AG04449 (cell line): ENCODE measurements at places on chromosomes 5 and 9.
A peak's percentile ranks its signal among the peaks of the same experiment; 100 is the strongest.

DNA sequence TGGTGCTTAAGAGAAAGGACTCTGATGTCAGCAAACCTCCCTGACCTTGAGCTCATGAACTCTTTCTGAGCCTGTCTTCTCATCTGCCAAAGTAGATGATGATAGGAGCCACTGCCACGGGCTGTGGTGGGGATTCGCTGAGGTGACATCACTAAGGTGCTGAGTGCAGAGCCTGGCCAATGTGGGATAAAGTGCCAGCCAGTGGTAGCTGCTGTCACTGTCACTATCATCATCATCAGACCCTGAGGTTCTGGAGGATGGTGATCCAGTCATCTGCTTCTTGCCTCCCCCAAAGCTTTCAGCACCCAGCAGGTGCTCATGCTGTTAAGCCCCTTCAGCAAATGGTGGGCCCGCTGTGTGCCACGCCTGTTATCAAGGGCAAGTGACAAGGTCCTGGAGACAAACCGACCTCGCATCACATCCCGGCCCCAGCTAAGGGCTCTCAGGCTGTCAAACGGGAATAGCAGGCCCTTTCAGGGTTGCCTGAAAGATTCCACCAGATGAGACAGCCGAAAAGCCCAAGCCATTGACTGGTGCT, 6.4 kb downstream of the FPGS start:
- DNase-seq = no peak

DNA sequence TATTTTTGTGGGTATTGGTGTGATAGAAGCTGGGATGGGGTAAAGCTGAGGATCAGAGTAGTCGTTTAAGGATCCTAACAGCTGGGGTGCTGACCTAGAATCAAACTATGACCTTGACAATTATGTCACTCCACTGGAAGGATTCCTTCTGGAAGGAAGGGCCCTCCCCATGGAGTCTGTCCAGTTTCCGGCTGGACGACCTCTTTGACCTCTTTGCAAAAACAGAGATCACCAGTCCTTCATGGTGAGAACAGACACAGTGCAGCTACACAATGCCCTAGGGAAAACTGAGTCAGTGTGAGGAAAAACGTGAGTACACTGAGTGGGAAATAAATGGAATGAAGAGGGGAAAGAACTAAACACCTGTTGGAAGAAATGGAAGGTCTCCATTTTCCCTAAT, 445.6 kb downstream of the MAT2B start:
- DNase-seq = no peak

DNA sequence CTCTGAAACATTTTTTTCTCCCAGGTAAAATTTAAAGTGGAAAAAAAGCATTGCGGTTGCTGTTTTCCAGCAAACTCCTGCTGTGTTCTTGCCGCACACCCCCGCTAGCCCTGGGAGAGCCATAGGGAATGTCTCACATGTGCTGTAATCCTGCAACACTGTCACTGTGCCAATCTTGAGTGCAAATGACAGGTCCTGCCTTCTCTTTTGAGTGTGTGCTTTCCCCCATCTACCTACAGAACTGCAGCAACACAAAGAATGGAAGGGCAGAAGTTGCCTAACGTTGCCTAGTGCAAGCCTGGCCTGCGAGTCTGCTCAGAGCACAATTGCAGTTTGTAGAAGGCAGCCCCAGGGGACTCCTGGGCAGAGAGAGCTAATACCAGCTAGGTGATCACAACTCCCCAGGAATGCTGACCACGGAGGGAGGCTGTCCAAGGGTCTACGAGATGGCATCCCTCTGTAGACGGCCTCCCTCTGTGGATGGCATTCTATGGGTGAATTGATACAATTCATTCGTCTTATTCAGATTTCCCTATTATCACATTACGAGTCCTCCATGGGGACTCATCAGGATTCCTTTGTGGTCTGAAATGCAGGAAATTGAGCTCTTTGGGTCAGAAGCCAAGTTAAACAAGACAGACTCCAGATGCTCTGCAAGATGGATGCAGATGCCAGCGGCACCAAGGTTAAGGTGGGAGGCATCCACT, 172.6 kb upstream of the S1PR3 start:
- no peak for DNase-seq

DNA sequence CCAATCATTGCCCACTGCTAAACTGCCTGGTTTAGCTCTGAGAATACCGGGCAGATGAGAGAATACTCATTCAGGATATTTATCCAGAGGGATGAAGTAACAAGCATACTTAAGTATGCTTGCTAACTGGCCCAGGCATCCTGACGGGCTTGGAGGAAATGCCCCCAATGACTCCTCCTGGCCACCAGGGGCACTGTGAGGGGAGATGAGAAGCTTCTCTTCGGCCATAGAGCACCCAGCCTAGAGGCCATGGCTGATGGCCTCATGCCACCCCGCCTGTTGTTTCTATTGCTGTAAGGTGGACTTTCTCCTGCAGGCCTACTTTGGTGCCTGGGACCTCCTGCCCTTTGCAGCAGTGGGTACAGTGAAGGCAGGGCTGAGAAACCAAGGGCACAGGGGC, 134.5 kb upstream of the FSTL4 start:
- no peak for DNase-seq

- DNase-seq = no peak
Measured at GRCh38 chr5:15585128-15585527, 85.1 kb downstream of the FBXL7 start.

GRCh38 chr9:133060417-133060841, 1.4 kb upstream of the CEL start:
- DNase-seq = no peak

GRCh38 chr5:1011741-1012312, 3.2 kb downstream of the NKD2 start:
- no peak for DNase-seq

- DNase-seq = no peak
Measured at GRCh38 chr5:65955746-65956145, 29.4 kb downstream of the ERBIN start.

- no peak for DNase-seq
Measured at GRCh38 chr5:148735301-148735835, 81.0 kb upstream of the HTR4 start.

- DNase-seq = peak; percentile 26
Measured at GRCh38 chr9:82334286-82334685, 345.7 kb downstream of the SPATA31D1 start.

DNA sequence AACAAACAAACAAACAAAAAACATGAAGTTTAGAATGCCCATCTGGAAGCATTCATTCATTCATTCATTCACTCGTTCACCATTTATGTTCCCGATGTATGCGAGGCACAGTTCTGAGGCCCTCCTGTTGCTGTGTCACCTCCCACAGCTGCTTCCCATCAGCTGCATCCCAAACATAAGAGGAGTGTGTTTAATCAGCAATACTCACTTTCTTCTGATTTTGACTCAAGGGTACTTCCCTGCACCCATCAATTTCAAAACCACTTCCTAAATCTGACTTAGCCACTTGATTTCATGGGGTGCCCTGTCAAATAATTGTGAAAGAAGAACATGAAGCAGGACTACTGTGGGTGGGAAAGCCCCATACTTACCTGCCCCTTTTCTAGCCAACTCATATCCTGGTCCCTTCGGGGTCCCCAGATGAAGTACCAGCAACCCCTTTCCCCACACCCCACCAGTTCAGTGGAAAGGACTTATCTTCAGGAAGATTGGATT, 128.0 kb upstream of the IL12B start:
- no peak for DNase-seq

- DNase-seq = no peak
Measured at GRCh38 chr9:87148331-87149104, 201.2 kb upstream of the GAS1 start.

GRCh38 chr5:112436144-112436543, 17.1 kb upstream of the EPB41L4A start:
- DNase-seq = no peak

- DNase-seq = no peak
Measured at GRCh38 chr5:110056580-110057114, 366.9 kb downstream of the MAN2A1 start.
